ENCODE measurements at places on chromosomes 5 and 9. TPM values are rescaled to one million over a fixed set of nuclear protein-coding genes. Genes with fewer than 3 reads are reported as not detected.

Gene ANKRA2
- total RNA-seq: 31.2 TPM

Gene CDX1
- not detected for total RNA-seq

GRCh38 chr9:137807721-137808703, 69.6 kb upstream of the CACNA1B start:
- no peaks in the 10 kb centered on the region for H3K4me1 ChIP-seq
- H3K36me3 ChIP-seq: peaks cover 4% of the 10 kb centered on the region
- no peak overlapping the region for H3K27ac ChIP-seq
- H3K4me3 ChIP-seq: no peak overlapping the region
- no peaks in the 10 kb centered on the region for H3K27me3 ChIP-seq

Gene MARVELD2
- total RNA-seq: 0.94 TPM

Gene CMBL
- total RNA-seq: 0.21 TPM

DNA sequence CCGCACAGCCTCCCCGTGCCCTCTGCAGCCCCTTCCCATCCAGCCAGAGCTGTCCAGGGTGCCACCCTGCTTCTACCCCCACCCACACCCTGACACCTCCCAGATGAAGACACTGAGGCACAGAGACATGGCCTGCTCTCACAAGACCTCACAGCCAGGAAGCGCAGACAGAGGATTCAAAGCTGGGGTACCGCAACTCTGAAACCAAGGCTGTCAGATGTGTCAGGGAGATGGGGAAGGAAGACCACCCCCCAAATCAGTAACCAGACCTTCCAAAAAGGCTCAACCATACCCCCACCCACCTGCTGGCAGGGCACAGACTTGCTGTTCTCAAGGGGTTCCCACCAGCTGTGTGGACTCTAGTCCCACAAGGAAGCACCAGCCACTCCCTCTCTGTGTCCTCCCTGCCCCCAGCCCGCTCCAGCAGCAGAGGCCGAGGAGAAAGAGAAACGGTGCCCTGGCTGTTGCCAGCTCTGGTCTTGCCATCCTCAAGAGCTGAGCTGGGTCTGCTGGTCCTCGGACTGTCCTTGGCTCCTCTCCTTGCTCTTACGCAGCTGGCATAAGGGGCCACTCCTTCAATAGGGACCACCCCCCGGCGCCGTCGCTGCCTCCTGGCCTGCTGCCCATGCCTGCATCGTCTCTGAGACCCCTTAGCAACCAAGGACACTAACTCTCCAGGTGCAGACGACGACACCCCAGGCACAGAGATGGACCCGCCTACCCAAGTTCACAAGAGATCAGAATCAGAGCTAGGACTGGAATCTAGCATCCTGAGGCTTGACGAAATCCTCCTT, 699 bp downstream of the AKNA start:
- no peaks in the 10 kb centered on the region for H3K27me3 ChIP-seq
- H3K36me3 ChIP-seq: no peaks in the 10 kb centered on the region
- H3K27ac ChIP-seq: peak overlapping the region; percentile 87
- no peak for DNase-seq
- peak overlapping the region; percentile 63 for H3K4me3 ChIP-seq

GRCh38 chr5:577800-578199, 34.3 kb upstream of the CEP72 start:
- DNase-seq: no peak
- H3K4me3 ChIP-seq: no peak overlapping the region
- peaks cover 3% of the 10 kb centered on the region for H3K27me3 ChIP-seq
- no peak overlapping the region for H3K27ac ChIP-seq
- H3K4me1 ChIP-seq: no peaks in the 10 kb centered on the region
- H3K36me3 ChIP-seq: no peaks in the 10 kb centered on the region

- no peak overlapping the region for H3K4me3 ChIP-seq
- H3K27me3 ChIP-seq: no peaks in the 10 kb centered on the region
- DNase-seq: no peak
- H3K4me1 ChIP-seq: no peaks in the 10 kb centered on the region
- no peak overlapping the region for H3K27ac ChIP-seq
Measured at GRCh38 chr5:14257995-14258403, 114.9 kb downstream of the TRIO start.

Gene NIM1K
- total RNA-seq: 0.74 TPM

DNA sequence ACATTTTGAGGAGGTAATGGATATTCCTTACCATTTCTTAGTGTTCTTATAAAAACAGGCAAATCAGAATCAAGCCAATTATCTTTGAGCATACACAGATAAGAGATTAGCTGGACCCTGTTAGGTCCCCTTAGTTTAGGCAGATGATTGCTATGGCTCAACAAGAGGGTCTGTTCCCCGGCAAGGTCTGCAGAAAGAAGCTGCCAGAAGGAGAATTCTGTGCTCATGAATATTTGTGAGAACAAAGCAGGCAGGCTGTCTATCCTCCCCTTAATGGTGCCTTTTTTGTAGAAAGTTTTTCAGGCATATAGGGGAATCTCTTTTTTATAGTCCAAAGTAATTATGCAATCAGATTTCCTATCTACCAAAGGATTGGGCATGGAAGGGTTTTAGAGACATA, 27.5 kb downstream of the CAVIN4 start:
- no peak overlapping the region for H3K27ac ChIP-seq
- no peaks in the 10 kb centered on the region for H3K36me3 ChIP-seq
- no peak for DNase-seq
- H3K4me3 ChIP-seq: no peak overlapping the region

Gene IL33
- not detected for total RNA-seq

GRCh38 chr5:1807451-1808185, 6.4 kb downstream of the NDUFS6 start:
- no peak overlapping the region for H3K27ac ChIP-seq
- peaks cover 9% of the 10 kb centered on the region for H3K36me3 ChIP-seq
- no peaks in the 10 kb centered on the region for H3K4me1 ChIP-seq
- no peak for DNase-seq
- H3K27me3 ChIP-seq: no peaks in the 10 kb centered on the region

GRCh38 chr5:103245761-103246160, 12.8 kb upstream of the MACIR start:
- H3K36me3 ChIP-seq: no peaks in the 10 kb centered on the region
- DNase-seq: no peak
- H3K27me3 ChIP-seq: no peaks in the 10 kb centered on the region
- H3K4me1 ChIP-seq: peaks cover 8% of the 10 kb centered on the region
- no peak overlapping the region for H3K4me3 ChIP-seq

Gene AGXT2
- not detected for total RNA-seq

GRCh38 chr5:126357585-126358342, 65.4 kb upstream of the GRAMD2B start:
- no peak for DNase-seq
- H3K27me3 ChIP-seq: no peaks in the 10 kb centered on the region
- no peaks in the 10 kb centered on the region for H3K36me3 ChIP-seq
- H3K27ac ChIP-seq: no peak overlapping the region

Gene MYORG
- total RNA-seq: 1.9 TPM

Gene ESM1
- not detected for total RNA-seq
